COLO829 (cell line): ENCODE measurements at places on chromosomes 4 and X.
A peak's percentile ranks its signal among the peaks of the same experiment; 100 is the strongest.

- DNase-seq, result peak; percentile 6
Measured at GRCh38 chrX:44871931-44872820, 812 bp upstream of the KDM6A start.

DNA sequence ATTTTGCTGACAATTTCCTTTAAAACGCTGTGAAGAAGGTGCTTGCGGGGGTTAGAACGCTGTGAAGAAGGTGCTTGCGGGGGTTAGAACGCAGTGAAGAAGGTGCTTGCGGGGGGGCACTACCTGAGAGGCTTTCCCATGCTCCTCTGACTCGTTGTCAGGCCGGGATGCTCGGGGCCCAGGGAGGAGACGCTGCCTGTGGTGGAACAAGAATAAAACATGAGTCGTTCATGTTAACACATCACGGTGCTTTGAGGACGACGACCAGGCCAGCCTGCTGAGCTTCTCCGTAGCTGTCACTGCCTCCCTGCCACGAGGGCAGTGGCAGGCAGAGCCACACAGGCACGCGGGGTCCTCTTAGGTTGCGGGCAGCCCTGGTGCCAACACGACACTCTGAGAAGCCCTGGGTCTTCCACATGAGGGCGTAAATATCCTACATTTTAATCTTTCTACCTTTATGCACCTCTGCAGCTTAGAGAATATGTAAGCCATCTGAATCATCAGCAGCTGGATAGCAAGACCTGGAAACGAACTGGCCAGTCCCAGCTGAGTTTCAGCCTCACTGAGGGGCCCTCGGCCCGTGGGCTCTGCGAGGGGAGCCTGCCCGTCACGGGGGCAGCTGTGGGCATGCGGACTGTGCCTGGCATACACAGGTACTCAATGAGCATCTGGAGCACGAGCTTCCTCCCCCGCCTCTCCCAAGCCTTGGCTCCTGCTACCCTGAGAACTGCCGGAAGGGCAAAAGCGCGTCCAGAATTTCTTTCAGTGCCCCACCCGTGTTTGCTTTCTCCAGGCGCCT lies 47.0 kb downstream of the FGFRL1 start:
- no peak for DNase-seq

DNA sequence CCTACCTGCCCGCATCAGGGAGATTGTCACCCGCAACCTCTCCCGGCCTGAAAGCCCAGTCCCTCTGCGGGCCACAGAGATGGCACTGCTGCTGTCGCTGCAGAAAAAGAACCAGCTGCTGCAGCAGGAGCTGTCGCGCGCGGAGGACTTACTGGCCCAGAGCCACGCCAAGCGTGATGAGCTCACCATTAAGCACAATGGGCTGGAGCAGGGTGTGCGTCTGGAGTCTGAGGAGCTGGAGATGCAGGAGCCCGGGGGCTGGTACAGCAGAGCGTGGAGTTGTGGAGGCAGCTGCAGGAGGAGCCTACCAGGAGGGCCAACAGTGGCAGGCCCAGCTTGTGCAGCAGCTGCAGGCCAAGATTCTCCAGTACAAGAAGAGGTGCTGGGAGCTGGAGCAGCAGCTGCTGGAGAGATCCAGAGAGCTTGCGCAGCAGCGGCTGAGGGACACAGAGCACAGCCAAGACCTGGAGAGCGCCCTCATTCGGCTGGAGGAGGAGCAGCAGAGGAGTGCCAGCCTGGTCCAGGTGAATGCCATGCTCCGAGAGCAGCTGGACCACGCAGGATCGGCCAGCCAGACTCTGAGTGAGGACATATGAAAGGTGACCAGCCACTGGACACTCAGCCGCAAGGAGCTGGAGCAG lies 11.3 kb downstream of the SMIM10L2A start:
- no peak for DNase-seq

GRCh38 chr4:3342182-3342854 lies 49.5 kb downstream of the RGS12 start:
- no peak for DNase-seq

DNA sequence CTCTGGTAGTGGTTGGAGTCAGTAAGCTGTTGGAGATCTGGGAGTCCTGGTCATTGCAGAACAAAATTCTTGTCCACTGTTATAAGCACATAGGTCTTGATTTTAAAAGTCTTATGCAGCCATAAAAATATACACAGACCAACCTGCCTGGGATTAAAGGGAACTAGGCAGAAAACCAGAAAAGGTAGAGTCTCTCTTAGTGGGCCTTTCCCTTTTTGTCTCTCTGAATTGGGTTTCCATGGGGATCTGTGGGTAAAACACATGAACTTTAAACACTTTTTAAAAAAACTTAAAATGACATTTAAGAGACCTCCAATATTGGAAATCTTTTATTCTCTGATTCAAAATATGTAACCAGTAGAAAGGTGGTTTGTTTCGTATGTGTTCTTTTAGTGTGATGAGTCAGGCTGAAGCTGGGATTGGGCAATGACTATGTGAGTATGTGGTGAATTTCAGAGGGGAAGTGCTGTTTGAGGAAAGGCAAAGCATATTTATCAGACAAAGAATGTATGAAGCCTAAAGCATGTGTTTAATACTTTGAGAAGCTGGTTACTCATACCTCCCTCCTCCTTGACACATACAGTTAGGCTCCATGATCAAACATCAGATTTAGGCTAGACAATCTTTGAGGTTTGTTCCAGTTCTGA lies 29.6 kb downstream of the SLC16A2 start:
- DNase-seq, result peak; percentile 24

DNA sequence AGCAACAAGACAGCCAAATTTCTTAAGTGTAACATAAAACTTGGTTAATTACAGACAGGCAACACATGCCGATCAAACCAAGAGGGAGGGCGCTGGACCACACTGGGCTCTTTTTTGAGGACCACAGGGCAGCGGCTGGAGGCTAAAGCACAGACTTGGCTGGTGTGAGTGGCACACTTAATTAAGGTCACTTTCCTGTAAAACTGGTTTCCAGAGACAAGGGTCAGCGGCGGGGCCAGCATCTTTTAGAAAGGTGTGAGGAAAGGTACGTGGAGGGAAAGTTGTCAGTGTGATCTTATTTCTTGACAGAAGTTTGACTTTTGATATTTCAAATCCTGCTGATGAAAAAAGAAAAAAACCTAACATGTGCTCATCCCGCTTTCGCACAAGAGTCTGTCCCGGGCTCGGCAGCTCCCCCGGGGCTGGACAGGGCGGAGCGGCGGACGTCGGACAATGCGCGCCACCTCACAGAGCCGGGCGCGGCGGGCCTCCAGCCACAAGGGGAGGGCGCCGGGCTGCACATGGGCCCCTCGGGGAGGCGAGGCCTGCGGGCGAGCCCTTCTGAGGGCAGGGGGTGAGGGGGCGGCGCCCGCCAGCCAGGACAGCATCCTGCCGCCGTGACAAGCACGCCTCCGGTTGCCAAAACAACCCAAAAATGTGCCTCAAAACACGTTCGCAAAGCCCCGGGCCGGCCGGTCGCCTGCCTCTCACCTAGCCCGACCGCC lies 660 bp upstream of the HSPA4L start:
- no peak for DNase-seq

DNA sequence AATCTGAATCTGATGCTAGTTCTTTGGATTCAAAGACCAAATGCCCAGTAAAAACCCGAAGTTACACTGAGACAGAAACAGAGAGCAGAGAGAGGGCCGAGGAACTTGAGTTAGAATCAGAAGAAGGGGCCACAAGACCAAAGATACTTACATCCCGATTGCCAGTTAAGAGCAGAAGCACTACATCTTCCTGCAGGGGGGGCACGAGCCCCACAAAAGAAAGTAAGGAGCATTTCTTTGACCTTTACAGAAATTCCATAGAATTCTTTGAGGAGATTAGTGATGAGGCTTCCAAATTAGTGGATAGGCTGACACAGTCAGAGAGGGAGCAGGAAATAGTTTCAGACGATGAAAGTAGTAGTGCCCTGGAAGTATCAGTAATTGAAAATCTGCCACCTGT lies 309.3 kb downstream of the ANK2 start:
- DNase-seq, result no peak

DNA sequence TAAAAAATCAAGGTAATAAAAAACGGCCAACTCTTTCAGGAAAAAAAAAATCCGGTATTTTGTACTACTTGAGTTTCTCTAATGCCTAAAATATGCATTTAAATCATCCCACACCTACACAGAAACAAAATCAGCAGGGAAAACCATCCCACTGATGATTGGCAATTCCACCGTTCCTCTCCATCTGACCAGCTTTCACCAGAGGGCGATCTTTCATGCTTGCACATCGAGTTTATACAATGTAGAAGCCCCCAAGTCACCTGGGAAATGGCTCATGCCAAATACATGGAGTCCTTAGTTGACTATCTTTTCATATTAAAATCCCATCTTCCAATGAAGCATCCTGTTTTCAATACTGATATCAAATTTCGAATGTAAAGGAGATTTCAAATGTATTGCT lies 69.2 kb downstream of the PTCHD1 start:
- DNase-seq, result no peak

DNA sequence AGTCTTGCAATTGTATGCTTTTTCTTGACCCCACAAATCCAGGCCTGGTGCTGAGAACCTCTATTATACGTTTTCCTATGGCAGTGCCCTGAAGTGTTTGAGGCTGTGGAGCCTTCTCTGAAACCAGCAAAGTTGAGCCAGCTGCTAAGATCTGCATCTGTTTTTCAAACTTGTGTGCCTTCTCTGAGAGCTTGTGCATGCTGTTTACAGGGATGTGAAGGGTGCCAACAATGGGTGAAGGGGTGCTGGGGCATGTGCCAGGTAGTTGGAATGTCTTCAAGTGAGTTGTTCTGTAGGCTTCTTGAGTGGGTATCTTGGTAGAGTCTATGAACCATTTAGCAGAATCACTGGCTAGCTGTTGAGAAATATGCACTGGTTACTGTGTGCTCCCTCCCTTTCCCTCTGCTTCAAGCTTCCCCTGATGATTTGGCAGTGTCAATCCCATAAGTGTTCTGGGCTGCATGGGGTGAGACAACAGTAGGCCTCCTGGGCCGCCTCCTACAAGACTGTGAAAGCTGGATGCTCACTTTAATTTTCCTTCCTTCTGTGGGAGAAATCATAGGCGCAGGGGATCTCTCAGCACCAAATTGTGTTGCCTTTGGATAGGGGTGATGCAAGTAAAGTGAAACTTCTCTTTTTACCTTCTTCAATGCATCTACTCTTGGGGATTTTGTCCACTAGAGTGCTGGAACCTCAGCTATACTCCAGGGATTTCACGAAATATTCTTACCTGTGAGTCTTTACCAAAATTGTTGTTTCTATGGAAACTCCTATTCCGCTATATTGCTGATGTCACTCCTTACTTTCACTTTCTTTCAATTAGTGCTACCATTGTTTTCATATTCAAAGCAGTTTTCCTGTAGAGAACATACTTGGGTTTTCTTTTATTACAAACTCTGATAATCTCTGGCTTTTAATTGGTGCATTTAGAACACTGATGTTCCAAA lies 30.0 kb downstream of the ITM2A start:
- no peak for DNase-seq

GRCh38 chr4:139962130-139962684 lies 191.8 kb downstream of the MAML3 start:
- no peak for DNase-seq

GRCh38 chr4:165385126-165385525 lies 6.3 kb downstream of the CPE start:
- DNase-seq, result no peak

- DNase-seq, result no peak
Measured at GRCh38 chr4:125948021-125948420, 633.3 kb downstream of the FAT4 start.

GRCh38 chr4:165327211-165328100 lies at the start of gene MSMO1:
Gene MSMO1, plus strand, starts transcription at chr4:165327669. Its CDS starts 5,702 bp downstream, at chr4:165333371.
- peak; percentile 97 for DNase-seq

DNA sequence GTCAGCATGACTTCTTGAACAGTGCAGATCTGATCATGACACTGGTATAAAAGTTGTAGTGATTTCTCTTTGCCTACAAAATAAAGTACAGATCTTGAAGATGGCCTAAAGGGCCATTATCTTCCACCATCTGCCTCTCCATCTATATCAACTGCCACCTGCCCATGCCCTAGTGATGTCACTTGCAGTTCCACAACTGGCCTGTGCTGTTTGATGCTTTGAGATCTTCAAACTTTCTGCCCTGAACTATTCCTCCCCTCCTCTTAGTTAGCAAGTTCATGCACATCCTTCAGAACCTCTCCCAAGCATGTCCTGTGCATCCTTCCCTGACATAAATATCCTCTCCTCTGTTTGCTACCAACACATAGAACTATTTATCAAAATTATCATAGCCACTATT lies 217.0 kb downstream of the SOWAHB start:
- no peak for DNase-seq

GRCh38 chrX:31209005-31209628 lies 137.3 kb upstream of the FTHL17 start:
- DNase-seq, result no peak
